ENCODE measurements at places on chromosomes 5 and 9.

- DNase-seq: no peak
Observed at GRCh38 chr9:132424857-132425674, 15.1 kb downstream of the CFAP77 start.

DNA sequence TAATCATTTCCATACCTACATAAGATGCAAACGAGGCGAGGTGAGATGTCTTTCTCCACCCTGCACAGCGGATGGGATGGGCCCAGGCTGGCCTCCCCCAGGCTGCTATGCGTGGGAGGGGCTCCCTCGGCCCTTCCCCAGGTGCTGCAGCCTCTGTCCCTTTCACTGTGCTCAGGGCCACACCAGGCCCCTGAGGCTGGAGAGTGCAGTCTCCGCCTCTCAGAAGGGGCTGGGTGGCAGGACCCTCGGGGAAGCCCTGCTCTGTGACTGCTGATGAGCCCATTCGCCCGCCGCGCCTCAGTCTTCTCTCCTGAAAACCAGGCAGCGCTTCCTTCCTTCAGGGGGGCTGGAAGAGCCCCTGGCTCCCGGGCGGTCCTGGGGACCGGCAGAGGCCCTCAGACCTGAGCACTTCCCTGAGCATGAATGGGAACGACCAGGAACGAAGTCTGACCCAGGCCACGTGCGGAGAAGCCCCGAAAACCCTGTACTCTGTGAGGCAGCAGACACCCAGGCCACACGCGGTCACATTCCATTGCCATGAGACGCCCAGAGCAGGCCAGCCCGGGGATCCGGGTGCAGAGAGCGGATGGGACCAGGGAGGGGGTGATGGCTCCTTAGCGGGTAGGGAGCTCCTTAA lies 21.9 kb upstream of the NOTCH1 start:
- DNase-seq: peak; percentile 75

GRCh38 chr9:97292200-97292599 lies 15.3 kb upstream of the CCDC180 start:
- no peak for DNase-seq

DNA sequence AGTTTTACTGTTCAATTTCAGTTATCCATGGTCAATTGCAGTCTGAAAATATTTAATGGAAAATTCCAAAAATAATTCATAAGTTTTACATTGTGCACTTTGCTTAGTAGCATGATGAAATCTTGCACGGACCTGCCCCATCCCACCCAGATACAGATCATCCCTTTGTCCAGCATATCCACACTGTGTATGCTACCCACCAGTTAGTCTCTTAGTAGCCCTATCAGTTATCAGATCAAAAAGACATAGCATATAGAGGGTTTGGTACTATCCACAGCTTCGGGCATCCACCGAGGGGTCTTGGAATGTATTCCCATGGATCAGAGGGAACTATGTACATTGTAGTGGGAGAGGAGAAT lies 97.7 kb downstream of the SLC44A1 start:
- no peak for DNase-seq

DNA sequence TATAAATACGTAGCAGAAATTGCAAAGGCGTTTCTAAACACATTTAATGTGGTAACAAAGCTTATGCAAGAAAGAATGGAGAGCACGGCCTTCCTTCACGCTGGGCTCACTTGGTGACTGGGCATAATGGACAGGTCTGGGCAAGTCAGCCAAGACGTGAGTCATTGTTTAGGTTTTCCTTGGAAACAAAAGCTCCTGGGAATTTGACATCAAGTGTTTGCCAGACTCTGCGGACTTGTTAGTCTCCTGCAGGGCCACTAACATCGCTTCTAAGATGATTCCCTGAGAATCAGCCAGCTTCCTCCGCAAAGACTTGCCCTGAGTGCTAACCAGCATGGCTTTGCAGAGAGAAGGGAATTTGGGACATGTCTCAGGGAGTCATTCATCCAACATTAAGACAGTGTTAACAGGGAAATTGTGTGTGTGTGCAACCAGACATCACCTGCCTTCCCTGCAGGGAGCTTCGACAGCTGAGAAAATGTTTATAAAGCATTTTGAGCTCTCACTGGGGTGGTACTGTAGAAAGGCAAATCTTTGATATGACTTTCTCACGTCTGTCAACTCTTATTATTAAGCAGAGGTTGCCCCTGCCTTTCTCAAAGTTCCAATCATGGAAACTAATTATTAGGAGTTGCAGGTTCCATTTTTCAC lies 182.5 kb downstream of the NTRK2 start:
- peak; percentile 94 for DNase-seq

All from fibroblast of pulmonary artery (primary cell).